ENCODE measurements at places on chromosomes 16 and 17.

- DNase-seq, result no peak
Measured at GRCh38 chr16:725463-726187, 618 bp downstream of the CCDC78 start.

- DNase-seq, result no peak
Measured at GRCh38 chr16:19613834-19614233, 58.3 kb downstream of the VPS35L start.

DNA sequence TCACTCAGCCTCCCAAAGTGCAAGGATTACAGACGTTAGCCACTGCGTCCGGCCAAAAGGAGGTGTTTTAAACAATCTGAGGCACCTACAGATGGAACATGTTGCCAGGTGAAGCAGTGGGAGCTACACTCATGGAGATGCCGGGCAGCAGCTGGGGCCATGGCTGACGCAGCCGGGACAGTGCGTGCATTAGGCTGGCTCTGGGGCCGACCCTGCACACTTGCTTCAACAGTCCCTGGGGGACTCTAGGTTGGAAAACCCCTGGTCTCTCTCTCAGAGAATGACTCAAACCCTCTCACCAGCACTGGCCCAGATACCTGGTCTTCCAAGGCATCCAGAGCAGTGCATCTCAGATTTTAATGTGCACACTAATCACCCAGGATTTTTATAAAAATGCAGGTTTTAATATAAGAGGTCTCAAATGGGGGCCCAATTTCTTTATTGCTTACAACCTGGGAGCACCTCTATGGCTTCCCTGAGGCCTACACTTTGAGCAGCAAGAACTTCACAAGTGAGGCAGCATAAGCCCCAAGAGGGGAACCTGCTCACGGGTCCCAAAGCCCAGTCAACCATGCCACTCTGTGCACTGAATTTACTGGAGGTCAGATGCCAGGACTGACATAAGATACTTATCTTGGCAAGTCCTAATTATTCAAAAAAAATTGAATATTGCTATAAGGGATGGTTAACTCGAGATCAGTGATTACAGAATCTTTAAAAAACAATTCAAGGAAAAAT lies 70.8 kb upstream of the TRAP1 start:
- DNase-seq, result no peak

DNA sequence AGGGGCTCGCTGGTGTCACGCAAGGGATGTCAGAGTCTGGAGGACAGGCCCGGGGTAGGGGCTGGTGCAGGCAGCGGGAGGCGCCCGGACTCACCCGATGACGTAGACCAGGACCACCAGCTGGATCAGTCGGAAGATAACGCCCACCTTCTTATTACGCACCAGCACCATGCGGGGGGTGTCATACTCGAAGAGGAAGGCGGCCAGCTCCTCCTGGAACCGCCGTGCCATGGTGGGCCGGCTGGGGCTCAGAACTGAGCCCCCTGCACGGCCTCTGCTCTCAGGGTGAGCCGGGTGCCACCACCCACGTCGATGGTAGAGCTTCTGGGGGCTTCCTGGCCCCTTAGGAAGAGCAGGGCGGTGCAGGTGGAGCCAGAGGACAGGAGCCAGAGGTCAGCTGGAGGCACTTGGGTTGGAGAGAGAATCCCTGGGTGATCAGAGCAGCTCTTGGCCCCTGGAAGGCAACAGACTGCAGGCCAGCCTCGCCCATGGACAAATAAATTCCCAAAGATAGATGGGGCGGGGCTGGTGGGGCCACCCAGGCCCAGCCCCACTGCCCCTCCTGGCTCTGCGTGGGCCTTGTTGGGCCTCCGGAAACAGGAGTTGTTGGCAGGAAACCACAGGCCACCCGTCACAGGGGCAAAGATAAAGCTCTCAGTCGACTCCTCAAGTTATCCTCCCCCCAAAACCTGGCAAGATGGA lies at the start of gene P2RX1:
P2RX1 (minus strand) TSS at position 471 of the 702 bp plus-strand sequence; CDS start at position 231, 240 bp downstream.
- no peak for DNase-seq

DNA sequence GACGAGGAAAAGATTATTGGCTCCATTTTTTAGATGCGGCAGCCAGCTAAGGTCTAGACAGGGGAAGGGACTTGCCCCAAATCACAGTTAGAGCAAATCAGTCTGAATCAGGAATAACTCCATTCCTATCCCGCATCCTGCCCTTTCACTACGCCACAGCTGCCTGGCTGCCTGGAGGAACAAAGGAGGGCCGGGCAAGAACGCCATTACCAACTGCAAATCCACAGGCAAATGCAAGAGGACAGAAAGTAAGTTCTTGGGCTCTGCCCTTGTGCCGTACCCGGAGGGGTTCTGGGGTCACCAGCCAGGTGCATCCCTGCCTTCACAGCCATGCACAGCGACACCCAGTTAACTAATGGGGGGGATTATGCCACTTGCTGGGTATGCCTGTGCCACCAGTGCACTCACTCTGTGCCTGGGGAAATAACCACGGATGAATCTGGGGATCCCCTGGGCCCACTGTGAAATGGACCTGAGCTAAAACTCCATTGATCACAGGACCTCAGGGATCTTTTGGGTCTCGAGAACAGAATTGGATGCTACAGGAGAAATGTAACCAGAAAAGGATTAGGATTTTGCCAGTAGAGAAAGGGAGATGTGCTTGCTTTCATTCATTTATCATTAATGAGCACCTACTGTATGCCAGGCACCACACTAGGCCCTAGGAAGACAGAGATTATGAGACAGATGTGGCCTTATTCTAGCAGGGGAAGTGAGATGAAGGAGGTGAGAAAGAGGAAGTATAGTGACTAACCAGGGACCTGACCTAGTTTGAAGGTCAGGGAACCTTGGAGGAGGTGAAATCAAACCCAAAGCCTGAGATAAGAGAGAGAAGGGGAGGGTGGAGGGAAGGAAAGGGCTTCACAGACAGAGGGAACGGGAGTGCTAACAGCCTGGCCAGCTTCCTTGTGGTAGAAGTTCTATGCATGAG lies 17.7 kb downstream of the BCL7C start:
- no peak for DNase-seq

DNA sequence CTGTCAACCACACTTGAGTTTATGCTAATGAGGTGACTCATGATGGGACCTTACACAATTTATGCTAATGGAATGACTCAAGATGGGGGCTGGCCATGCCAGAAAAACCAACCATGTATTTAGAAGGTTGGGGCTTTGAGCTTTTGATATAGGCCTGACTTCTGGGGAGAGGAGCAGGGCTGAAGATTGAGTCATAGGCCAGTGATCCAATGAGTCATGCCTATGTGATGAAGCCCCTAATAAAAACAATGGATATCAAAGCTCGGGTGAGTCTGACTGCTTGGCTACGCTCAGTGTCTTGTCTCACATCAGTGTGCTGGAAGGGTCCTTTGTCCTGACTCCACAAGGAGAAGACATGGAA lies 7.3 kb downstream of the MFSD6L start:
- no peak for DNase-seq

DNA sequence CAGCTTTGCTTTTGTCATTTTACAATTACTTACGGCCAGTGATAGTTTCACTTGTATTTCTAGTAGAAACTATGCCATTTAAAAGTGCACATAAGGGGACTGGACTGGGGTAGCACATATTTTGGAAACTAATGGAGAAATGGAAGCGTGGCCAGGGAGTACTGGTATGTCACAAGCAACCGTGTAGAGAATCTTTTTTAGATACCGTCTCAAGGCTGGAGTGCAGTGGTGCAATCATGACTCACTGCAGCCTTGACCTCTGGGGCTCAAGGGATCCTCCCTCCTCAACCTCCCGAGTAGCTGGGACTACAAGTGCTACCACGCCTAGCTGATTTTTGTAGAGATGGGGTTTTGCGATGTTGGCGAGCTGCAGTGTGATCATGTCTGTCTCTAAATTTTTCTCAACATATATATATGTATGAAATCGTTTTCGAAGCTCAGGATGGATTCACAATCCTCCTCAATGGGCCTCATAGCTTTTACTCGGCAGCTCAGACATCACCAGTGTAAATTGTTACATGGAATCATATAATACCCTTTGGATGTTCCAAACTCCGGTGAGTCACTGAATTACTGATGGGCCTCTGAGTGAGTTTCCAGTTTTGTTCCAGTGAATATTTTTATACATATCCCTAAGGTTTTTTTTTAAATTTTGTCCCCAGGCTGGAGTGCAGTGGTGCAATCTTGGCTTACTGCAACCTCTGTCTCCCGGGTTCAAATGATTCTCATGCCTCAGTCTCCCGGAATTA lies 51.7 kb downstream of the ZNF778 start:
- DNase-seq, result no peak

- DNase-seq, result no peak
Measured at GRCh38 chr17:34252095-34252443, 3.0 kb upstream of the CCL2 start.

DNA sequence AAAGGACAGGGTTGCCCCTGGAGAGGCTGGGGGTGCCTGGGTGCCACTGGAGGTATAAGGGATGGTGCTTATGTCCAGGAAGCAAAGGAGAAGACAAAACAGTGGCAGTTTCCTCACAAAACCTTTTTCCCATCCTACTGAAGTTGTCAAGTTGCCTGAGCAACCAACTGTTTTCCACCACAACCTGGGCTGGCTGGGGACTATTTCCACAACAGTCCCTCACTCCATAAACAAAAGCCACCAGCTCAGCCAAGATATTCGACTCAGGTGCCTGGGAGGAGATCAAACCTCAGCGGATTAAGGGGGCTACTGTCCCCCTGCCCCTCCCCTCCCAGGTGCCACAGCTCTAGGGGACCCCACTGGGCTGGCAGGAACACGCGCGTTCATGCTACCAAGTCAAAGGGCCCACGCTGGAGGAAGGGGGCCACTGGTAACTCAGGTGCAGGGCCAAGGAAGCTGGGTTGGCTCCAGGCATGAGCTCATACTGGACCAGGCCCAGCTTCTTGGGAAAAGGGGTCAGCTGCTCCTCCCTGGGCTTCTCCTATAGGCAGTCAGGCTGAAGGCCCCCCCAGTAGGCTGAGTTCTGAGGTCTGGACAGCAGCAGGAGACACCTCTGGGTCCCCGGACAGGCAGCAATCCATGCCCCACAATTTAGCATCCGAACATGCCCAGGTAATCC lies 45.7 kb upstream of the MRPS23 start:
- DNase-seq, result no peak

GRCh38 chr16:30813821-30814189 lies 26.8 kb upstream of the ZNF629 start:
- no peak for DNase-seq

DNA sequence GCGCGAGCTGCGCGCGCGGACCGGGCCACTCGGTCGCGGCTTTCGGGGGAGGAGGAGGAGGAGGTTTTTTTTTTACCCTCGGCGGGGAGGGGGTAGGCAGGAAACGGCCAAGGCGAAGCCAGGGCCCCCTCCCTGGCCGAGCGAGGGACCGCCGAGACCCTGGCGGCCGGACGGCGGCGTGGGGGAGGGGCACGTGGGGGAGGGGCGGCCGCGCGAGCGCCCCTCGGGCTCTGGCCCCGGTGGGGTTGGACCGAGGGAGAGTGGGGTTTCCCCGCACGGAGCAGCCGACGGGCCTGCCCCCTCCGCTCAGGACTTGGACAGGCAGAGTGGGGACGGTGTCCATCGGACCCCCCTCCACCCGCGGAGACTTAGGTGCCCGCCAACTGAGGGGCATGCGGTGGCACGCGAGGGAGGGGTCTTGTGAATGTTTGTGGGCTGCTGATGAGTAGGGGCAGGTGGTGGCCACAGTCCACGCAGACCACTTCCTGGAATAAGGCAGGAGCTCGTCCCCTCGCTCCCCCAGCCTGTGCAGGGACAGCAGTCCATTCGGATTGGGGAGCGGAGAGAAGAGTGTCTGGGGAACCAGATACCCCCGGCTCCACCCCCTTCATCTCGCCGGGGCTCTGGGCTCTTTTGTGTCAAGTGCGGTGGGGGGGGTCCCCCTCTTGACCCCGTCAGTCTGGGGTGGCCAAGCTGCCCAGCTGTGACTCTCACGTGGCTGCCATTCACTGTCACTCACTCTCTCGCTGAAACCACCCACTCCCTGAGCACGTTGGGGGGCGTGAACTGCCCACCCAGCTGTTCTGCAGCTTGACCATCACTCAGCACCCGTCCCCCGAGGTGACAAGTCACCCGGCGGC lies 3.0 kb upstream of the CHD3 start:
- DNase-seq, result no peak

GRCh38 chr16:81553080-81553813 lies 108.6 kb downstream of the CMIP start:
- DNase-seq, result no peak

- no peak for DNase-seq
Measured at GRCh38 chr17:17525956-17526355, 29.8 kb upstream of the RASD1 start.

GRCh38 chr16:4617880-4618279 lies 3.2 kb upstream of the UBALD1 start:
- DNase-seq, result no peak

GRCh38 chr17:73324711-73325526 lies 13.1 kb upstream of the CDC42EP4 start:
- no peak for DNase-seq

GRCh38 chr16:30844671-30845449 lies 49.0 kb downstream of the BCL7C start:
- no peak for DNase-seq

GRCh38 chr17:78414178-78415162 lies 36.0 kb downstream of the PGS1 start:
- no peak for DNase-seq

DNA sequence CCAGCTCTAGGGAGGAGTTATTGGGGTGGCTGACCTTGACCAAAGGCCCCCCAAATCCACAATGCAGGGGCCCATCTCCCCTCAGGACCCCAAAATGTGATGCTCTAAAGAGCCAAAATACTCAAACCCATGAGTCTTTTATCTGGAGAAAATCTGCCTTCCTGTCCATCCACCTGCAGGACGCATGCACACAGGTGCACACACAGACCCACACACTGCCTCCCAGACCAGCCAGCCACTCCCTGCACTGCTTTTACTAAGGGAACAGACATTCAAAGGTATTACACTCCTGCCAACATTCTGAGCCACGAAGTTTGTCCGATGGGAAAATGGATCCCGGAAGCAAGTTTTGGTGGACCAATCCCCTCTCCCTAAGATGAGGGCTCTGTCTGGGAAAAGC lies 76.1 kb upstream of the CDH5 start:
- DNase-seq, result no peak

DNA sequence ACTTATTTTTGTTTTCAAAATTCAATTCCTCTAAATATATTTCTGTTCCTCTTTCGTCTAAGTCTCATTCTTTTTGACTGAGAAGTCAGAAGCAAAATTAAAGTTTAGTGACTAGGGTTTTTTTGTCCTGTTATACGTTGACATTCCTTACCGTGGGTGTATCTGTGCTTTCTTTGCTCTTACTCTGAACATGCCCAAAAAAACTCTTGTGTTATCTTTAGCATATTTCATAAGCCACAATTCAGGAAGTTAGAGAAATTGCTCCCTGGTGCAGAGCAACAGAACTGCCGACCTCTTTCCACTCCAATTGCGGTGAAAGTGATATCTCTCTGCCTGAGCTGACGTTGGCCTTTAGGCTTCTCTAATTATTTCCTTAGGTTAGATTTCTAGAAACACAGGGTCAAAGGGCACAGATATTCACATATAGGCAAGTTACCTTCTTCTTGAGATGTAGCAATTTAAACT lies 65.7 kb downstream of the CENPV start:
- no peak for DNase-seq

GRCh38 chr16:66681676-66682075 lies 14.9 kb downstream of the CMTM4 start:
- DNase-seq, result no peak

All from vagina (tissue), 2 donors.